ENCODE measurements at places on chromosomes 3 and 15.

- no peak for DNase-seq
Observed at GRCh38 chr15:72365844-72366243, 10.0 kb downstream of the HEXA start.

DNA sequence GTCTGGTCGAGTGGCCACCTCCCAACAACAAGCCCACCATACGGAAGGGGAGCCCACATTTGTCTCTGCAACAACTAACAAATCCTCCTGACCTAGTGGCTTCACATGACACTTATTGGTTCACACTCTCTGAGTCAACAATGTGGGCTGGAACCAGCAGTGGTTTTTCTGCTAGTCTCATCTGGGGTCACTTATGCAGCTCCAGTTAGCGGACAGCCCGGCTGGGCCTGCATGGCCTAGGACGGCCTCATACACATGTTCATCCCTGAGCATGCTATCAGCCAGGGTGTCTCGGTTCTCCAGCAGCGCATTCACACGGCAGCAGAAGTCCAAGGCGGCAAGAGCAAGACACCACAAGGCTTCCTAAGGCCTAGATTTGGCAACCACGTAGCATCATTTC is 281.7 kb downstream of the XXYLT1 start:
- DNase-seq, result no peak

DNA sequence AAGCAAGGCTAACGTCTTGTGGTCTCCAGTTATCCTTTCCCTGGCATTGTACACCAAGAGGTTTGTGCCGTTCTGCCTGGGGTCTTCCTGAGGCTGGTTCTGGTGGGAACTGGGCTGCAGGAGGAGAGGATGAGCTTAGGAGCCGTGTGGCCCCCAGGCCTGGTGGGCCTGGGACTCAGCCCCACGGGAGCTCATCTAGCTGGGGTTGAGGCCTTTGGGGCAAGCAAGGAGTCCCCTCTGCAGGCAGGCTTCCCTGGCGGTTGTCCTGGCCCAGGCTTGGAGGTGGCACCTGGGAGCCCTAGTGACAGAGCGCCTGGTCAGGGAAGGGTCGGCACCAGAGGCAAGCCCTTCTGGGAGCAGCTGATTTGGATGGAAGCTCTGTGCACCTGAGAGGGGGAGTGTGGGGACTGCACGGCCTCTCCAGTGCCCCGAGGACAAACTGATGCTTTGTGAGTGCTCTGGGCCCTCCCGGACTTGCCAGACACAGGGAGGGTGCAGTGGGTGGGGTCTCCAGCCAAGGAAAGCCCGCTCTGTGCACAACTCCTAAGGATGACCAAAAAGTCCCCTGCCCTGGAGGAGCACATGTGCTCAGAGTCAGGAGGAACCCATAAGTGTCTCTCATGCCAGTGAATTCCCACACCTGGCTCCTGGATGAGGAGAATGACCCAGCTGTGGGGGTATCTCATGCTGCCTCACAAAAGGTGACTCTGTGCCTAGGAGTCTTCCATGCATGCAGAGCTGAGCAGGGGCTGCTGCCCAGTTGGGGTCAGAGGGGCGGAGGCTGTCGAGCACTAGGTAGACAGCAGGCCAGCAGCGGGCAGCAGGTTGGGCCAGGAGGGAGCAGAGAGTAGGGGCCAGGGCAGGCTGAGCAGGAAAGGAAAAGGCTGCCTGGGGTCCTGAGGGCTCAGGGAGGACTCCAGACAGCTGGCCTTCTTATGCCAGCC is 2.7 kb downstream of the PAK6 start:
- no peak for DNase-seq

GRCh38 chr3:130509008-130509407 is 8.0 kb upstream of the COL6A6 start:
- DNase-seq, result peak; percentile 9

- DNase-seq, result no peak
Observed at GRCh38 chr3:14223595-14223994, 45.0 kb downstream of the LSM3 start.

DNA sequence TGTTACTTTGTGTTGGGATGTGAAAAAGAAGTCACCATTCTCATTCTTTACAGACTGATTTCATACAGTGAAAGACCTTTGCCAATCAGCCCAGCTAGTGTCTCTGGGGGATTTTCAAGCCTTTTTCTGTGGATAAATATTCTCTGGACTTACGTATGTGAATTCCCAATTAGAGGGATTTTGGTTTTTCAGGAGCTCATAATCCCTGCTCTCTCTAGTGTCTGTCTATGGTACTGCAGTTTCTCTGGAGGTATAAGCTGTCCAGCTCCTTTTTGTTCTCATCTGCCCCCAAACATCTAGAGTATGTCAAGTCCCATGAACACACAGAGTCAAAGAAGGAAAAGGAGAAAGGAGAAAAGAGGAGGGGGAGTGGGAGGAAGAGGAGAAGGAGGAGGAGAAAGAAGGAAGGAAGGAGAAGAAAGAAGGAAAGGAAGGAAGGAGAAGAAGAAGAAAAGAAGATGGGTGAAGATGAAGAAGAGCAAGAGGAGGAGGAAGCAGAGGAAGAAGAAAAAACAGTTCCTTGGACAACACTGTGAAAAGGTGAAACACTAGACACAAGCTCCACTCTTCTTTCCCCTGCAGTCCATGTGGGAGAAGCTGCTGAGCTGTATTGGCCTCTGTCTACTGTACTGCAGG is 218.6 kb downstream of the GREM1 start:
- peak; percentile 41 for DNase-seq

DNA sequence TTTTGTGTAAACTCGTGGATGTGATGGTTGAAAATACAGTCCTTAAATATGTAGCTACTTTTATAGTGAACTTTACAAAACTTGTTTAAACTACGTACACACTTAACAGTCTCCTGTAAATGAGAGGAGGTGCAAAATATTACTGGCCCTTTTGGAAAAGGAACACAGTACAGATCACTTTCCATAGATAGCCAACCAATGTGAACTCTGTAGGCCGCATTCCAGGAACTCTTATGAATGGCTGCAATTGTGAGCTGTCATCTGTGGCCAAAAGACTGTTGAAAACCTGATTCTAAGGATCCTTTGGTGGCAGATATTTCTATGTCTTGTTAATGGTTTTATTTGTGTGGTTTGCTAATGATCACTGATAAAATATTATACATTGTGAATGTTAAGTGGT is 6.2 kb downstream of the TSC22D2 start:
- DNase-seq, result peak; percentile 36

DNA sequence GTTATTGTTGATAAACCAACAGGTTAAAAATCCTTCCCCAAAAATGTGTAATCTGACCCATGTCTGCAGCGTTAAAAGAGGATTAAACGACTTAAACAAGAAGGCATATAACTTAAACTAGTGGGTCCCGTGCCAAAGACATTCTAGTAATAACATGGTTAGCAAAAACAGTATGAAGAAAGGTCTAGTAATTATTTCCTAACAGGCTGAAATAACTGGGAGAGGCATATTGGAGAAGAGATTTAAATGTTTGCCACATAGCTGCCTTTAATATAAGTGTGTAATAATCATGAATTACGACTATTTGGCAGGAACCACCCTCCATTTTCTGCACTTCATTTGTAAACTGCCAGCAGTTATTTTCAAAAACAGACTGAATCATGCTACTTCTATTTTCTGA is 67.7 kb upstream of the CSPG5 start:
- no peak for DNase-seq

GRCh38 chr3:57949785-57950615 is 58.2 kb upstream of the FLNB start:
- no peak for DNase-seq

- peak; percentile 36 for DNase-seq
Observed at GRCh38 chr3:27219127-27219845, 149.9 kb downstream of the NEK10 start.

- no peak for DNase-seq
Observed at GRCh38 chr3:64631951-64632350, 55.8 kb downstream of the ADAMTS9 start.

DNA sequence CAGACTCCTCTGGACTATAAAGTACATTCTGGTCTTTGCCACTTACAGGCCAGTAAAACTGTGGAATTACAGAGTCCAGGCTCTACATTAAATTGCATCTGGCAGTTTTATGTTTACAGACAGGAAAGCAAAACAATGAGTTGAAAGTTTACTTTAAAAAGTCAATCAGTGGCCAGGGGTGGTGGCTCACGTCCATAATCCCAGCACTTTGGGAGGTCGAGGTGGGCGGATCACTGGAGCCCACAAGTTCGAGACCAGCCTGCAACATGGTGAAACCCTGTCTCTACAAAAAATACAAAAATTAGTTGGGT is 53.8 kb downstream of the TM4SF4 start:
- no peak for DNase-seq

- DNase-seq, result no peak
Observed at GRCh38 chr3:127052121-127052561, 69.2 kb downstream of the PLXNA1 start.
